ENCODE measurements at places on chromosomes 2 and 18.

- no peak for DNase-seq
Measured at GRCh38 chr2:176242276-176242675, 27.0 kb upstream of the MTX2 start.

DNA sequence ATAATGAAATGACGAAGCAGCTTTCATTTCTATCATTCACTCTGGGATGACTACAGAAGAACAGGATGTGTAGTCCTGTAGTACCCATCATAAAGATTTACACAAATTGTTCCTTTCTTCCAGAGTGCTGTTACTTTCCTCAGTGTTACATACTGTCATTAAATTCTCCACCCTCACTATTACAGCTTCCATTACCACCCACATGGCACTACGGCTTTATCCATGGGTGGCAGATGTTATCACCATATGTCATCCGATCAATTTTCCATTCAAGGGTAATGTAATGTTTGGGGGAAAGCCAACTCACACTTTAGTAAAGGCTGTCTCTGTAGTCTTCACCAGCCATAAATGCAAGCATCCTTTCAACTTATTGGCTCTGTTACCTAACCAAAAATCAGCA is 7.1 kb upstream of the CSRNP3 start:
- no peak for DNase-seq

DNA sequence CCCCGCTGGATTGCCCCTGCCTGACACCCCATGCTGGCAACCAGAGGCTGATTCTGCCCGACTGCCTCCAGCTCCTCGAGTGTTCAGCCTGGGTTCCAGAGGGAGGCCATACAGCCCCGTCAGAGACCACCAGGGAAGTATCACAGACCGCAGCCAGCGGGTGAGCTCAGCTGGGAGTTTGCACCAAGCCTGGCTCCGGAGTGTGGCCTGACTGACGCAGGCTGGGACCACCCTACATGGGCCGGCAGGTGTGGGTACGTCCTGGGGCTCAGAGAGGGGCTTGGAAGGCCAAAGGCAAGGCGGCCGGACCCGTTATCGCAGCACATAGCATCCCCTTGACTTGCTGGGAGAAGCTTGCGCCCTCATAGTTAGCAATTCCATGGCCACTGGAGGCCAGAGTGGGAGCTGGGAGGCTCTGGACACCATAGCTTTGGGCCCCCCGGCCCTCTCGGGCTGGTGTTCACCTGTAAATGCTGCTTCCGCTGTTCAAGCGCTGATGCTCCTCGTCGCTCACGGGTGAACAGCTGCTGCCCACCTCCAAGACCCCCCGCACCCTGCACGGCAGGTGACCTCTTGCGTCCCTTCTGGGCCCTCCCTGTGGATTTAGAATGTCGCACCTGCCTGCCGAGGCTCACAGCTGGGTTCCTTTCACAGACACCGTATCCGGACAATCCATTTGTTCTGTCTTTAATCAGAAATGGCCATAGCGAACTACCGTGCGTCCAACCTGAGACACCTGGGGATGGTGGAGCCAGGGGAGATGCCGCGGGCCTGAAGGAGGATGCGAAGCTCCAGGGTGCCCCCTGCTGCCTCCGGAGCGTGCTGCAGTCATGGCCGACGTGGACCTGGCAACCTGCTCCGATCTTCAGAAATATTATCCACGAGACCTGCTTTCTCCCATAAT is 31.2 kb upstream of the SLC66A3 start:
- DNase-seq, result peak; percentile 67

DNA sequence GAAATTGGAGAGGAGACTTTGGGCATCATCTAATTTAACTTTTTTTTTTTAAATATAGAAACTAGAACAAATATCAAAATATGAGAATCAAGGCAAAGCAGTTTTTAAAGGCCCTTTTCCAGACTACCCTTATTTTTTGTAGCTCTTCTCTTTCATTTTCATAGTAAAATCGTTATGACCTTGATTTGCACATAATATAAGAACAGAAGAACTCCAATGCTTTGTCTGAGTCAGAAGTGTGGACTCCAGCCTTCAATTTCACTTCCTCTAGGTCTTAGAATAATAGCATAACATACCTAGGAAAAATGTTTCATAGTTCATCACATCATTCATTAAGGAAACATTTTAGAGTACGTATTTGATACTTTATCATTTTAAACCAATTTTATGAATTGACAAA is 74.4 kb downstream of the ANKRD12 start:
- DNase-seq, result no peak

- no peak for DNase-seq
Measured at GRCh38 chr2:159712929-159713420, 669 bp downstream of the MARCHF7 start.

DNA sequence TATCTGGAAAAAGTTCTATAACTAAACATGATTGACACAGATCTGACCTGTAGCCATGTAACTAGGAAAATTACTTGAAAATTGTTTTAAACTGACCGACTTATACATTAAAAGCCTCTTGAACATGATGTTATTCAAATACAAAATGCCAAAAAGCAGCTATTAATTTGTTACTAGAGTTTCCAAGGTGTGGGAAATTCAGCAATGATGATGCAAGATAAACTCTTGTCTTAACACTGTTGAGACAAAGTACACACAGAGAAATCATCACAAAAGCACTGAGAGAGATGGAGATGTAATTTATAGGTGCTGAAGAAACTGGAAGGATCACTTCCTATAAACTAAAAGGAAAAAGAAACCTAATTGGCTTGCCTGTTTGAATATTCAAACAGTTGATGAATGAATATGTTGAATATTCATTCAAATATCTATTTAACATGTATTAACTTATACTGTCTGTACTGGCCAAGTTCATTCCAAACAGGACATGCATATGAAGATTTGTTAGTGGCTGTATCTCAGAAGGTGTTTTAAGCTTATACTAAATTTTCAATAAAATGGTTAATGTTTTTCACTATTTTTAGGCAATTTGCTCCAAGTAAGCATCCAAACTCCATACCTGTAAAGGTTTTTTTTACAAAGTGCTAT is 34.6 kb upstream of the WDR75 start:
- DNase-seq, result no peak

GRCh38 chr2:216685327-216685875 is 9.9 kb downstream of the IGFBP5 start:
- DNase-seq, result no peak

DNA sequence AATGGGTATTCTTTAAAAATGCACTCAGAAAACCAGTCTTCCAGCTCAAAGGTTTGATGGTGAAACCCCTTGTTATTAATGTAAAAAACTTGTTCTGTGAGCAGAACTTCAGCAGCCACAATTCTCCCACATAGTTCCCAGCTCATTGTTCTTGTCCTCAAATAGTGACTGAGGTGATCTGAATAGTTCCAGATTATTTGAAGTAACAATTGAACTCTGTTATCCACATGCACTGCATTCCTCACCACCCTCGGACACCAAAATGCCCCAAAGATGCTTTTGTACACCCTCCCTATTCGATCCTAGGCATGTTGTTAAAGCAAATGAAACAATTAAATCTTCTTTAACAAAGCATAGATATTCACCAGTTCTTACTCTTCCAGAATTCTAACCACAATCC is 2186.8 kb upstream of the CELF4 start:
- DNase-seq, result no peak

GRCh38 chr2:225052703-225053102 is 10.4 kb upstream of the DOCK10 start:
- DNase-seq, result peak; percentile 17

DNA sequence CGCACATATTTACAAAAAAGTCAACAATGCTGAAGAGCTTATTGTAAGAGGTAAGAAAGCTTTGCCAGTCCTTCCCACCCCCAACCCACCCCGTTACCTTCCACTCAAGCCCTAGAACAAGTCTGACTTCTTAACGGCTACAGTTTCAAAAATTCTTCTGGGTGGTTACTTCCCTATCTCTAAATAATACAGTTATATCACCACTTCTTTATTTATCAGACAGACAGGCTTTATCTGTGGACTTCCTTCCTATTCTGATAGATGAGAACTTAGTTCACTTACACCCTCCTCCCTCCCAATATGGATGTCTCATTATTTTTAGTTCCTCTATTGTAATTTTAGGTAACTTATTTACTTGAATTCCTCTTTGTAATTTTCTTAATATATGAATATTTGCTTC is 26.7 kb upstream of the ACTR3 start:
- peak; percentile 59 for DNase-seq

- DNase-seq, result no peak
Measured at GRCh38 chr2:2566396-2567323, 235.6 kb upstream of the MYT1L start.

GRCh38 chr18:48455555-48456478 is 46.6 kb upstream of the ZBTB7C start:
- peak; percentile 72 for DNase-seq

GRCh38 chr2:235806986-235807750 is 313.3 kb downstream of the AGAP1 start:
- DNase-seq, result no peak

GRCh38 chr2:127118467-127118866 is 11.5 kb upstream of the BIN1 start:
- DNase-seq, result no peak

DNA sequence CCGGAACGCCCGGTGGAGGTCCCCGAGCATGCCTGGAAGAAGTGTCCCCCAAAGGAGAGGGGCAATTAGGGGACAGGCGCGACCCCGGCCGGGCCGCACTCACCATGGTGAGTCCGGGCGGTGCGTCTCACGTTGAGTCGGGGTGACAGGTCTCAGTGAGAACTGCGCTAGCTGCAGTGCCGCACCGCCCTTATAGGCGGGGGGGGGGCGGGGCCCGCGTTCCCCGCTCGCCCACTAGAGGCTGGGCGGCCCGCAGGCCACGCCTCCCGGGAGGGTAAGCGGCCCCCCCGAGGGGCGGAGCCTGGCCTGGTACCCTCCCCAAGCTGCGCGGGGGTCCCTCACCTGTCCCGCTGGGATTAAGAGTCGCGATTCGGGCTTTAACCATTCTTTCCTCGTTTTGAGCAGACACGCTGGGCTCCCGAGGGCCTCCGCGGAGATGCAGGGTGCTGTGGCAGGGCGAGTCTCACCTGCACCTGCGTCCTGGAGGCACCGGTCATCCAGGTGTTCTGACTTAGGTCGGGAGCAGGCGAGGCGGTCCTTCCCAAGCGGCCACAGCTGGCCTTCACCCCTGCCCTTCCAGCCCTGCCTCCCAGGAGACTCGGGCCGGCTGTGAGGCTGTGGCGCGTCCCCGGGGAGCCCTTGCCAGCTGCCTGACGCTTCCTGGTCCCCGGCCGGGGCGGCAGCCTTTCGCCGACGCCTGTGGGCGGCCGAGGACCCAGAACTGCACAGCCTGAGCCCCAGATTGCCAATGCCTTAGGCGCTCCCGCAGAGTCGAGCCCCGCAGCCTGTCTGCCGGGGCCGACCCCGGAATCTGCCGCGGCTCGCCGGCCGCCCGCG is at the start of gene TUBA4A:
TSS of gene TUBA4A (minus strand) at position 166 of the 837 bp plus-strand sequence. CDS start at position 106, 60 bp downstream.
- DNase-seq, result peak; percentile 89

DNA sequence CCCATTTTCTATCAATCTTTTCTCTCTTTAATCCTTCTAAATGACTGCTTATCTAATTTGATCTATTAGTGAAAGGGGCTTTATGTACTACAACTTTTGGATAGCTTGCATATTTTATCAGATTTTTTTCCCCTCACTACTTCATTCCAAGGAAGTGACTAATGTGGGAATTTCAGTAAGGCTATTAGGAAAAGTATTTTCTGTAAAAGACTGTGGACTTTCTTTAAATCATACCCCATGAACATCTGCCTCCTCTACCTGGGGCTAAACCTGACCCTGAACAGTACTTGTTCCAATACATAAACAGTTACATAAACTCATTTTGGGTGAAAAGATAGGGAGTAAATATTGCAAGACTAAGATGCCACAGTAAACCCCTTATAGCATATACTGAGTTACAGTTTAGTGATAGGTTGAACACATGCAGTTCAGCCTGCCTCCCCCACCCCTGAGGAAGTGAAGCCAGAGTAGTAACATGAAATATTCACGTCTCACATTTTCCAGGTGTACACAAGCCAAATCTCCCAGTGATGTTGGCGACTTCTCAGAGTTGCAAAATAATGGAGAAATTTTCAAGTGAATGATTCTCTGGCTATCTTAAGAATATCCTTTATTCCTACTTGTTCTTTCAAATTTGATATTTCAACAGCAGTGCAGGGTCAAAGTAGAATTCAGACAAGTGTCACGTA is 590.9 kb upstream of the ZEB2 start:
- no peak for DNase-seq

DNA sequence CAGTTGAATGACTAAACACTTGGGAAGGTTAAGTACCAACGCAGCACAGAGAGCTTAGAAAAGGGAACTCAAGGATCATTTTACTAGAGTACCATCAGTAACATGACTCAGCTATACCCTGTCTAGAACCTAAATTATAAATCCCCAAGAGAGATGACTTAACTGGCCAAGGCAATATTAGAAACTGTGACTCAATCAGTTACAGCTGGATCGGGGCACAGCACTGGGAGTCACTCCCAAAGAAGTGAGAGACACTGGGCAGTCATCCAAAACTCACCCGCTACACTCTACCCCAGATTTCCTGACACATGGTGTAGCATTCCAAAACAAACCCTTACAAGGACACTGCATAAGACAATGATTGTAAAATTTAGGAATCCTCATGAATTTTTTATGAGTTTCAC is 17.7 kb downstream of the IWS1 start:
- DNase-seq, result peak; percentile 91

- no peak for DNase-seq
Measured at GRCh38 chr2:111643759-111644158, 240.2 kb downstream of the ANAPC1 start.

DNA sequence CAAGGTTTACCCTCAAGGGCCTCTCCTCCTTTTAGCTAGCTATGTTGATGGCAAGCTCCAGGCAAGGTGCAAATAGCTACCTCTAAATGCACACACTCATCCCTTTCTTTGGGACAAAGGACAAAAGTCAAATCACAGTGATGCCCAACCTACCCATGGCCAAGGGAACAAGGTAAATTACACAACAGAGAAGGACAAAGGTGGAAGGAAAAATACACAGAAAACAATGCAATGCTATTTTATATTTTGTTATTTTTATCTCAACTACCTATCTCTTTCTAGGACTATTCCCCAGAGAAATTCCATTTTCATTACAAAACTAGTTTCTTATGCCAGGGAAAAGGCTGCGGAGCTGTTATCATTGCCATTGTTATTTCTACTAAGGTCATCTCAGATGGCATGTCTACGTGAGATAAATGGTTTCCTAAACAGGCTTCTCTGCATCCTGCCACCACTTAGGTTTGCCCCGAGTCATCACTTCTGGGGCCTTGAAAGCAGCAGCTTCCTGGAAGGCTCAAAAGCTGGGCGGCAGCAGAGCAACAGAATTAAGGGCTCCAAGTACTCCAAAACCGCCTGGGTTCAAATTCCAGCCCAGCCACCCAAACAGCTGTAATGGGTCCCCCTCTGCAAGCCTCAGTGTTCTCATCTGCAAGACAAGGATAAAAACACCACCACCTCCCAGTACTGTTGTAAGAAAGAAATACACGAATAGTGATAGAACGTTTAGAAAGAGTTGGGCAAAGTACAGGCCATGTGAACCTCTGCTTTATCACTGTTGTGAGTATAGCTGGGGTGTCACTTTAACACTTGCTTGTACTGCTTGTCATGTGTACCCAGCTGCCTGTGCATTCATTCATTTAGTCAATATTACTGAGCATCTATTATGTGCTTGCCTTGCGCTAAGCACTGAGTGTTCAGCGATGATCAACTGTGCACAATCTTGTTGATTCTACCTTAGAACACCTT is 20.9 kb downstream of the BCL2 start:
- no peak for DNase-seq

GRCh38 chr2:181944914-181945291 is 40.8 kb upstream of the PPP1R1C start:
- DNase-seq, result no peak

GRCh38 chr2:166916987-166917386 is 28.7 kb downstream of the XIRP2 start:
- no peak for DNase-seq

GRCh38 chr2:102154946-102155702 is 12.6 kb downstream of the IL1R1 start:
- DNase-seq, result no peak

GRCh38 chr2:176174824-176175708 is 13.4 kb upstream of the HOXD1 start:
- DNase-seq, result peak; percentile 91
